ENCODE measurements at places on chromosomes 7 and 10. TPM values are rescaled to one million over a fixed set of nuclear protein-coding genes. Genes with fewer than 3 reads are reported as not detected.

The DNAJC12 gene
- total RNA-seq = 6.7 TPM

The PLCE1 gene
- 0.99 TPM for total RNA-seq

The WNT8B gene
- 0.07 TPM for total RNA-seq

The PDE1C gene
- 0.67 TPM for total RNA-seq

The ZCWPW1 gene
- total RNA-seq = 7.9 TPM

The SPDYE11 gene
- total RNA-seq = not detected

The CPED1 gene
- total RNA-seq = 3.2 TPM

The HMX3 gene
- total RNA-seq = not detected

DNA sequence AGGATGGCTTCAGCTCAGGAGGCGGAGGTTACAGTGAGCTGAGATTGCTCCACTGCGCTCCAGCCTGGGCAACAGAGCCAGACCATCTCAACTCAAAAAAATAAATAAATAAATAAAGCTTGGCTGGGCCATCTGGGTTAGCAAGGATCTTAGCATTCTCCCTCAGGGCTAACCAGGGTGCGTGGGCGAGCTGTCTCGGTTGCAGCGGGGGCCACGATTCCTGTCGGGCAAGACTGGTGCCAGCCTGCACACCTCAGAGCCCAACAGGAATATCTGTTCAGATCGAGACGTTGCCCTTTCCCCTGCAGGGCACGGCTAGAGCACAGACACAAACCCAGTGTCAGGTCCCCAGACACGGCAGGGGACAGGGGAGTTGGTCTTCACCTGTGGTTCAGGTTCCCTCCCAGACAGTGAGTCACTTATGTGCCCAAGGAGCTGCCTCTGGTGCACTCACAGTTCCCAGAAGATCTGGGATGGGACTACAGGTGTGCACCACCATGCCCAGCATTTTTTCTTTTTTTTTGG, 75.5 kb upstream of the GTF2I start:
- H3K4me3 ChIP-seq = no peak overlapping the region
- H3K4me1 ChIP-seq = peaks cover 22% of the 10 kb centered on the region
- no peak for DNase-seq

DNA sequence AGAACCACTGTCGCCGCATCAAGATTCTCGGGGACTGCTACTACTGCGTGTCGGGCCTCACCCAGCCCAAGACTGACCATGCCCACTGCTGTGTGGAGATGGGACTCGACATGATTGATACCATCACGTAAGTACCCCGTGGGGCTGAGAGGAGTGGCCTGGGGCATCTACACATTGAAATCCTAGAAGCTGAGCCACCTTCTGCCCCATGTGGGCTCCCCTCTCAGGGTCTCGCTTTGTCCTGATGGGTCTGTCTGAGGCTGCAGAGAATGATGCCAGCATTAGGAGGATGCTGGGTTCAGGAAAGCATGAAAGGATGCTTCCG, 74.5 kb downstream of the ADCY1 start:
- no peaks in the 10 kb centered on the region for H3K4me1 ChIP-seq
- no peak for DNase-seq
- no peaks in the 10 kb centered on the region for H3K27me3 ChIP-seq
- H3K4me3 ChIP-seq = no peak overlapping the region
- H3K27ac ChIP-seq = no peak overlapping the region
- H3K36me3 ChIP-seq = peaks cover 2% of the 10 kb centered on the region

DNA sequence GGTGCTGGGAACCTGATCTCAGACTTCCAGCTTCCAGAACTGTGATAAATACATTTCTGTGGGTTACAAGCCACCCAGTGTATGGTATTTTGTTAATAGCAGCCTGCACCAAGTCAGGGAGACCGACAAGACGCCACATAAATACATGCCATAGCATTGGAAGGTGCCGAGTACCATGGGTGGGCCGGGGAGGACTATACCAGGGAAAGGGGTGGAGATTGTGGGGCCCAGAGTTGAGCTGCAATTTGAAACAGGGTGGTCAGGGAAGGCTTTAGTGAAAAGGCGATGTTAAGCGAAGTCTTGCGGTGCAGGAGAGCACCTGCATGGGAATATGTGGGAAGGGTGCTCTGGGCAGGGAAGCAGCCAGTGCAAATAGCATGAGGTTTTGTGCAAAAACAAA, 88.9 kb upstream of the LRRC4 start:
- no peak for DNase-seq
- no peak overlapping the region for H3K4me3 ChIP-seq
- no peaks in the 10 kb centered on the region for H3K36me3 ChIP-seq
- no peak overlapping the region for H3K27ac ChIP-seq

- H3K4me3 ChIP-seq = no peak overlapping the region
- H3K27me3 ChIP-seq = no peaks in the 10 kb centered on the region
- H3K36me3 ChIP-seq = no peaks in the 10 kb centered on the region
- H3K27ac ChIP-seq = no peak overlapping the region
- H3K4me1 ChIP-seq = no peaks in the 10 kb centered on the region
These were observed 285.5 kb upstream of the ZWINT start for GRCh38 chr10:56646329-56647111.

DNA sequence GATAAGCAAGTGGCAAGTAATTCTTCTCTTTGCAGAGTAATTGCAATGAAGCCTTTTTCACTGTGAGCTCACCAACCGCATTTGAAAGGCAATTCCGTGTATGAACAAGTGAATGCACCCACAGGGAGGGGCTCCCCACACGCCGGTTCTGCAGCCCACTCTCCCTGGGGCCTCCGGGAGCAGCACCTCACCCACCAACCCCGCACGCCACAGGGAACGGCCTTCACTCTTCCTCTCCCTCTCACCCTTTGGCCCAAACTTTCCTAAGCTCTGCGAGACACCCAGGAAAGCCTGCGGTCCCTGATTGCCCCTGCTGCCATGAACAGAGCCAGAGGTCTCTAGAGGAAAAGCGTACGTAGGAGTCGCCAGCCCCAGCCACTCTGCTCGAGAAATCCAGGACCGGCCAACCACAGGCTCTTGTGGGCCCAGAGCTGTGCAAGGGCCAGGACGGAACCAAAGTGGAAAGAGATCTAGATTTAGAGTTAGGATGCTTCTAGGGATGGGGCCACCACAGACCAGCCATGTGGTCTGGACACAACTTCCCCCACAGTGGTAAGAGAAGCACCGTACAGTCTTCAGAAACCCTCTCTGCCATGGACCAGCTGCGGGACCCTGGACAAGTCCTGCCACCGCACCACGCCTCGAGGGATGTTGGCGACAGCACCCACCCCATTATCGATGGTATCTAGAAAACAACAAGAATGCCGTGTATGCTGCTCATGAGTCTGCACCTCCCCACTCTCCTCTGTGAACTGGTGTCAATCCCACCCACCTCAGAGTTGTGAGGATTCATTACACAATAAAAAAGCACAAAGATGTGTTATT, 3.6 kb downstream of the WDR86 start:
- H3K27ac ChIP-seq = no peak overlapping the region
- no peaks in the 10 kb centered on the region for H3K27me3 ChIP-seq
- no peaks in the 10 kb centered on the region for H3K4me1 ChIP-seq
- H3K4me3 ChIP-seq = no peak overlapping the region

DNA sequence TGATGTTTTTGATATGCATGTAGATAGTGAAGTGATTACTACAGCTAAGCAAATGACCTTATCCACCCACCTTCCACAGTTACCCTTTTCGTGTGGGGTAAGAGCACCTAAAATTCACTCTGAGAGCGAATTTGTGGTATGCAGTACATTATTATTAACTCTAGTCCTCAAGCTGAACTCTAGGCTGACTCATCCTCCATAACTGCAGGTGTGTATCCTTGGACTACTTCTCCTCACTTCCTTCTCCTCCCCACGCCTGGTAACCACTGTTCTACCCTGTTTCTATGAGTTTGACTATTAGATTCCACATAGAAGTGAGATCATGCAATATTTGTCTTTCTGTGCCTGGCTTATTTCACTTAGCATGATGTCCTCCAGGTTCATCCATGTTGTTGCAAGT, 484.6 kb downstream of the GATA3 start:
- DNase-seq = no peak
- no peaks in the 10 kb centered on the region for H3K27me3 ChIP-seq
- no peak overlapping the region for H3K4me3 ChIP-seq
- no peaks in the 10 kb centered on the region for H3K4me1 ChIP-seq
- no peak overlapping the region for H3K27ac ChIP-seq

DNA sequence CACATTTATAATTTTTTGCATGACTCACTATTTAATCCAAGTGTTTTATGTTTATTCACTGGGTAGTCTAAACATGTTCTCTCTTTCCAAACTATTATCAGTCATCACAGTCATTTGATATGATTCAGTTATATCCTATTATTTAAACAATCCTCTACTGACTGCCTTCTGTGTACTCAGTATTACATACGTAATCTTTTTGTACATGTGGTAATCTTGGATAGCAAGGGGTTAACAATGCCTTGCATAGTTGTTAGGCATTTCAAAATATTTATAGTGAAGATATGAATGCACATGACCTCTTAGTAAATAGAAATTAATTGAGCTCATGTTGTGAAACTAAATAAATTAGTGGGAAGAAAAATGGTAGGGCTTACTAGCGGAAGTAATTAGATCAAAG, 379.4 kb upstream of the KIAA1217 start:
- H3K27ac ChIP-seq = no peak overlapping the region
- H3K4me1 ChIP-seq = no peaks in the 10 kb centered on the region
- no peak overlapping the region for H3K4me3 ChIP-seq
- no peaks in the 10 kb centered on the region for H3K36me3 ChIP-seq
- H3K27me3 ChIP-seq = no peaks in the 10 kb centered on the region
- DNase-seq = no peak

DNA sequence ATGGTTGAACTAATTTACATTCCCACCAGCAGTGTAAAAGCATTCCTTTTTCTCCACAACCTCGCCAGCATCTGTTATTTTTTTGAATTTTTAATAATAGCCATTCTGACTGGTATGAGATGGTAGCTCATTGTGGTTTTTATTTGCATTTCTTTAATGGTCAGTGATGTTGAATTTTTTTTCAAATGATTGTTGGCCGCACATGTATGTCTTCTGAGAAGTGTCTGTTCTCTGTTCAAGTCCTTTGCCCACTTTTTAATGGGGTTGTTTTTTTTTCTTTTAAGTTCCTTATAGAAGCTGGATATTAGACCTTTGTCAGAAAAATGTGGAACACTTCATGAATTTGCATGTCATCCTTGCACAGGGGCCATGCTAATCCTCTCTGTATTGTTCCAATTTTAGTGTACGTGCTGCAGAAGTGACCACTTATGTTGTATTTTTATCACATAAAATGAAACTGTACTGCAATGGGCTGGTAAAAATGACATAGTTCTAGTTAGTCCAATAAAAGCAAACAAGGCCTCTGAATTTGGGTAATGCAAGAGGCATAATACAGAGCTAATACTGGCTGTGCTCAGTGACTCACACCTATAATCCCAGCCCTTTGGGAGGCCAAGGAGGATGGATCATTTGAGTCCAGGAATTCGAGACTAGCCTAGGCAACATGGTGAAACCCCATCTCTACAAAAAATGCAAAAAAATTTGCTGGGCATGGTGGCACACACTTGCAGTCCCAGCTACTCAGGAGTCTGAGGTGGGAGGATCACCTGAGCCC, 70.3 kb downstream of the ABI1 start:
- no peak overlapping the region for H3K4me3 ChIP-seq
- no peaks in the 10 kb centered on the region for H3K36me3 ChIP-seq
- no peak overlapping the region for H3K27ac ChIP-seq
- H3K4me1 ChIP-seq = no peaks in the 10 kb centered on the region
- no peaks in the 10 kb centered on the region for H3K27me3 ChIP-seq

GRCh38 chr7:87127019-87127418, 25.2 kb upstream of the DMTF1 start:
- no peak overlapping the region for H3K27ac ChIP-seq
- peaks cover 14% of the 10 kb centered on the region for H3K4me1 ChIP-seq
- DNase-seq = no peak
- no peak overlapping the region for H3K4me3 ChIP-seq

- no peak for DNase-seq
- peaks cover 23% of the 10 kb centered on the region for H3K4me1 ChIP-seq
- H3K27ac ChIP-seq = no peak overlapping the region
- no peaks in the 10 kb centered on the region for H3K36me3 ChIP-seq
These were observed 140.3 kb upstream of the EFCAB10 start for GRCh38 chr7:105721571-105722104.

GRCh38 chr10:70481831-70482530, 3.4 kb downstream of the PALD1 start:
- H3K4me1 ChIP-seq = peaks cover 6% of the 10 kb centered on the region
- H3K36me3 ChIP-seq = no peaks in the 10 kb centered on the region
- H3K4me3 ChIP-seq = no peak overlapping the region
- peak; percentile 41 for DNase-seq
- H3K27me3 ChIP-seq = peaks cover 14% of the 10 kb centered on the region

GRCh38 chr10:1577373-1577770, 160.0 kb downstream of the ADARB2 start:
- H3K27me3 ChIP-seq = no peaks in the 10 kb centered on the region
- H3K4me1 ChIP-seq = peaks cover 10% of the 10 kb centered on the region
- H3K36me3 ChIP-seq = no peaks in the 10 kb centered on the region
- H3K4me3 ChIP-seq = no peak overlapping the region
- no peak overlapping the region for H3K27ac ChIP-seq

- no peak for DNase-seq
- peaks cover 6% of the 10 kb centered on the region for H3K4me1 ChIP-seq
- H3K27ac ChIP-seq = no peak overlapping the region
- no peaks in the 10 kb centered on the region for H3K27me3 ChIP-seq
These were observed 125.7 kb upstream of the CHST15 start for GRCh38 chr10:124219062-124219461.

GRCh38 chr7:26627891-26628341, 236.5 kb downstream of the SKAP2 start:
- H3K27ac ChIP-seq = no peak overlapping the region
- peaks cover 7% of the 10 kb centered on the region for H3K4me1 ChIP-seq
- no peaks in the 10 kb centered on the region for H3K36me3 ChIP-seq
- no peak for DNase-seq
- no peaks in the 10 kb centered on the region for H3K27me3 ChIP-seq

DNA sequence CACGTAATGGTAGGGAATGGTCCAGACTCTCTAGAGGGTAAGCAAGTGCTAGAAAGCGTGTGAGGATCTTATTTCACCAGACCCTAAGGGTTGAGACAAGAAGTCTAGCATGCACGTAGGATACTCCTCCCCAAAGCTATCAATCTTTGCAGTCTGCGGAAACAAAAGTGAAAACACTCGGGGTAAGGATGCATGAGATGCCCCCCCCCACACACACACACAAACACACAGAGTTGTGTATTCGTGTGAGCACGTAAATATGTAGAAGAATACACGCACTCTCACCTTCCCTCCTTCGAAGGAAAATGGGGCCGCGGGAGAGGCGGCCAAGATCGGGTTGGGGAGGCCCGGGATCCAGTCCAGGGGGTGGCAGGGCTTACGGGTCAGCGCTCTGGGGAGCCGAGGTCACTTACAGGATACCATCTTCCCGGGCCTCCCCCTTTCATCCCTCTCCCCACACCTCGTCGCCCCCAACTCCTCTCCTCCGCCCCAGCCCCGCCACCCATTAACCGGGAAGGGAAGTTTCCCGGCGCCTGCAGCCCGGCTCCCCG, 455 bp downstream of the CUL2 start:
- H3K27me3 ChIP-seq = no peaks in the 10 kb centered on the region
- no peaks in the 10 kb centered on the region for H3K36me3 ChIP-seq
- H3K27ac ChIP-seq = peak overlapping the region; percentile 99
- H3K4me1 ChIP-seq = peaks cover 11% of the 10 kb centered on the region
- H3K4me3 ChIP-seq = peak overlapping the region; percentile 85
- DNase-seq = peak; percentile 34
